ENCODE measurements at places on chromosomes 5 and 9.

DNA sequence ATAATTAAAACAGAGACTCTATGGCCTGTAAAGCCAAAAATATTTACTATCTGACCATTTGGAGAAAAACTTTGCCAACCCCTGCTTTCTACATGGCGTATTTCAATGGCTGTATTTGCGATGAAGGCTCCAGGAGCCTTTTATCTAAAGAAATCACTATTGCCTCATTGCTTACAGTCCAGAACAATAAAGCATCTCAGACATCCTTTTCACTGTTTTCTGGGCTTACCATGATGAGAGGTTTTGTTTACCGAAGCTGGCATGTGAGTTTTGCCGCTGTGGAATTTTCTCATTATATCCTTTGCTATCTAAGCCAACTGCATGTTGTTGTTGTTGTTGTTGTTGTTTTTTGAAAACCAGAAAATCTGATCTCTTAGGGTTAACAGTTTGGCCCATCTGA, 13.9 kb downstream of the PALM2AKAP2 start:
- DNase-seq = no peak

DNA sequence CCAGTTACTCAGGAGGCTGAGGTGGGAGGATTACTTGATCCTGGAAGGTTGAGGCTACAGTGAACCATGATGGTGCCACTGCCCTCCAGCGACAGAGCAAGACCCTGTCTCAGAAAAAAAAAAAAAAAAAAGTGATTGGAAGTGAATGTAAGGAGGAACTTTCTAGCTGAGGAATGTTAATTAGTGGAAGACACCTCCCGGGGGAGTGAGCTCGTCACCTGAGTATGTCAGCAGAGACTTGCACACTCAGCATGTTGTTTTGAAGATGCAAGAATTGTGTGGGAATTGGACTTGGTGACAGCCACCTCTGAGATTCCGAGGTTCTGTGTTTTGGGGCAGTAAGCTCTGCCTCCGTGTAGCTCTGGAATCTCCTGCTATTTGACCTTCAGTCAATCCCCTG, 3.6 kb downstream of the SYNPO start:
- DNase-seq = no peak

DNA sequence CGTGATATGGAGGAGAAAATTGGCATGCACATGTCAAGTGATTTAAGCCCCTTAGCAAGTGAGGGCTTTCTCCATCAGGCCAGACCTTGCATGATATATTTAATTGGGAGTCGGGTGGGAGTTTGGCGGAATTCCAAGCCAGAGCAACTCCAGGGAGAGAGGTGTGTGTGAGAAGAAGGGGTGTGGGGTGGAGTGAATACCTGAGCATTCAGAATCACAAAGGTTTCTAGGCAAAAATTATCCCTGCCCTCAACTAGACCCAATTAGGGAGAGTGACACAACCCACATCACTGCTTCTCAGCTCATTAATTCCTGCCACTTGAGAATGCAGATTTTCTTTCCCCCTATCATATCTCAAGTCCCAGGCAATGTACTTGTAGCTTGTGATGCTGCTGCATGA, 279.7 kb upstream of the TUT7 start:
- DNase-seq = no peak

DNA sequence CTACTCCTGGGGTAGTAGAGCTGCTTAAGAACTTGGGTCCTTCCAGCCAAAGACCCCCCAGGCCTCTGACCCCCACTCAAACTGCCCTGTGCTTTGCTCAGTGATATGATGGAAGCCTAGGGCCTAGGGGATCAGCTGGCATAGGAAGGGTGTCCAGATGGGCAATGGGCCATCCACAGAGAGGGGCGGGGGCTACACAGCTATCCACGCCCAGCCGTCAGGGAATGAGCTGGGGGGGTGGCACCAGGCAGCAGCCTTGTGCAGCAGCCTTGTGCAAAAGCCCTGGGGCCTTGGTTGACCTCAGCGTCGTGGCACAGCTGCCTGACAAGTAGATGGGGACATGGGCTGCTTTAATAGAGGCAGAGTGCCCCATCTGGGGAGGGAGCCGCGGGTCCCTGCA, 43.2 kb downstream of the DAB2IP start:
- no peak for DNase-seq
